Endothelial cell of umbilical vein (primary cell): ENCODE measurements at places on chromosomes 7 and 10. TPM values are rescaled to one million over a fixed set of nuclear protein-coding genes. Genes with fewer than 3 reads are reported as not detected.

The DIP2C gene
- total RNA-seq, result 10.1 and 10.7 TPM in 2 replicates

The EIF4H gene
- 415 and 434 TPM in 2 replicates for total RNA-seq

The SLC26A3 gene
- not detected in 2 replicates for total RNA-seq

The OPN4 gene
- total RNA-seq, result not detected in 2 replicates

The PAX4 gene
- not detected in 2 replicates for total RNA-seq

The YKT6 gene
- 117 and 120 TPM in 2 replicates for total RNA-seq

The ANXA8 gene
- not detected in 2 replicates for total RNA-seq

The VKORC1L1 gene
- 36.6 and 36.7 TPM in 2 replicates for total RNA-seq

The DYDC2 gene
- total RNA-seq, result not detected in 2 replicates

The EPHA1 gene
- not detected in 2 replicates for total RNA-seq

The NODAL gene
- total RNA-seq, result not detected in 2 replicates

The CUEDC2 gene
- 61.5 and 62.6 TPM in 2 replicates for total RNA-seq

The ETV1 gene
- total RNA-seq, result 16.6 and 18.7 TPM in 2 replicates

The WDFY4 gene
- total RNA-seq, result 10.2 and 10.5 TPM in 2 replicates

The SFTPA1 gene
- total RNA-seq, result not detected in 2 replicates

The TRIM50 gene
- total RNA-seq, result not detected in 2 replicates

The ASB15 gene
- not detected in 2 replicates for total RNA-seq

The CEP55 gene
- total RNA-seq, result 58.9 and 63.0 TPM in 2 replicates

The ARL5B gene
- total RNA-seq, result 19.1 and 19.4 TPM in 2 replicates

The KMT2C gene
- 51.9 and 53.7 TPM in 2 replicates for total RNA-seq

The STX1A gene
- total RNA-seq, result 16.8 and 20.8 TPM in 2 replicates

The GARIN1A gene
- 2.1 and 3.6 TPM in 2 replicates for total RNA-seq

The ASAH2 gene
- 1.1 and 3.4 TPM in 2 replicates for total RNA-seq

The VWA2 gene
- total RNA-seq, result not detected in 2 replicates

The TMEM229A gene
- not detected in 2 replicates for total RNA-seq

The MPLKIP gene
- 40.5 and 40.9 TPM in 2 replicates for total RNA-seq

The ATOH7 gene
- not detected in 2 replicates for total RNA-seq

The C10orf105 gene
- not detected in 2 replicates for total RNA-seq

The INTS15 gene
- total RNA-seq, result 31.5 and 35.7 TPM in 2 replicates

The PKD2L1 gene
- not detected in 2 replicates for total RNA-seq

The ANKRD2 gene
- total RNA-seq, result 1.6 and 2.3 TPM in 2 replicates

The ZPBP gene
- not detected in 2 replicates for total RNA-seq

The SPDYE2B gene
- total RNA-seq, result not detected in 2 replicates

The APBB1IP gene
- total RNA-seq, result not detected in 2 replicates

The FZD1 gene
- total RNA-seq, result 3.2 and 3.4 TPM in 2 replicates

The NOS3 gene
- 51.4 and 82.8 TPM in 2 replicates for total RNA-seq

The FFAR4 gene
- total RNA-seq, result not detected in 2 replicates

The OPALIN gene
- total RNA-seq, result not detected in 2 replicates

The MOGAT3 gene
- total RNA-seq, result not detected in 2 replicates

The CPA2 gene
- total RNA-seq, result not detected in 2 replicates

The WNT2 gene
- not detected in 2 replicates for total RNA-seq
